ENCODE measurements at places on chromosomes 13 and 19.

- peaks cover 23% of the 10 kb centered on the region for H3K4me1 ChIP-seq
- DNase-seq, result no peak
- H3K36me3 ChIP-seq, result no peaks in the 10 kb centered on the region
These were observed 606 bp upstream of the STXBP2 start for GRCh38 chr19:7636317-7636690.

- H3K27me3 ChIP-seq, result no peaks in the 10 kb centered on the region
- no peaks in the 10 kb centered on the region for H3K4me1 ChIP-seq
- H3K4me3 ChIP-seq, result no peak overlapping the region
- DNase-seq, result no peak
- peaks cover 15% of the 10 kb centered on the region for H3K36me3 ChIP-seq
- H3K27ac ChIP-seq, result no peak overlapping the region
These were observed 14.0 kb downstream of the PLIN4 start for GRCh38 chr19:4504297-4504701.

- H3K27ac ChIP-seq, result no peak overlapping the region
- no peaks in the 10 kb centered on the region for H3K36me3 ChIP-seq
- peaks cover 18% of the 10 kb centered on the region for H3K27me3 ChIP-seq
- DNase-seq, result no peak
- no peaks in the 10 kb centered on the region for H3K4me1 ChIP-seq
- H3K4me3 ChIP-seq, result no peak overlapping the region
These were observed 6.9 kb downstream of the KCNK6 start for GRCh38 chr19:38326591-38326990.

GRCh38 chr13:40982772-40983171 lies 36.3 kb downstream of the ELF1 start:
- no peaks in the 10 kb centered on the region for H3K27me3 ChIP-seq
- no peak for DNase-seq
- H3K4me3 ChIP-seq, result no peak overlapping the region
- peaks cover 41% of the 10 kb centered on the region for H3K4me1 ChIP-seq
- H3K36me3 ChIP-seq, result peaks cover 3% of the 10 kb centered on the region

GRCh38 chr19:17206736-17207581 lies 8.2 kb upstream of the USE1 start:
- H3K27me3 ChIP-seq, result no peaks in the 10 kb centered on the region
- DNase-seq, result no peak
- no peak overlapping the region for H3K4me3 ChIP-seq
- no peak overlapping the region for H3K27ac ChIP-seq
- no peaks in the 10 kb centered on the region for H3K4me1 ChIP-seq

GRCh38 chr19:54517483-54517882 lies 14.9 kb downstream of the LAIR2 start:
- DNase-seq, result peak; percentile 52
- H3K36me3 ChIP-seq, result no peaks in the 10 kb centered on the region
- no peak overlapping the region for H3K4me3 ChIP-seq
- H3K27ac ChIP-seq, result no peak overlapping the region
- H3K4me1 ChIP-seq, result no peaks in the 10 kb centered on the region

DNA sequence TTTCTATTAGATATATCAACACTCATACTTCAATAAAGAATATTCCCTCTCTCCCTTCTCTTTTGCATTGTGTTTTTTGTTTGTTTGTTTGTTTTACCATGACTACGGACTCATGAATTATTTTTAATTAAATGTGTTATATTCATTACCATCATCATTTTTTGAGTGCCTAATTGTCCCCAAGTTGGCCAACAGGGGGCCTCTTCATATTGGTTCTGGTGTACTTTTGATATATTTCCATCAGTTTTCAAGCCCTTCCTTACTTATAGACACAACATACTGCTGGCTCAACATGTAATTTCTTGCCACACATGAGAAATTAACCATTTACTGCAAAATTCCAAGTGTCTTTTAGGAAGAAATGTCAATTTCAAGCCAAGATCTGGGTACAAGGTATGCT lies 54.5 kb upstream of the GPC6 start:
- H3K27ac ChIP-seq, result no peak overlapping the region
- H3K4me1 ChIP-seq, result no peaks in the 10 kb centered on the region
- peak; percentile 9 for DNase-seq
- H3K36me3 ChIP-seq, result no peaks in the 10 kb centered on the region

DNA sequence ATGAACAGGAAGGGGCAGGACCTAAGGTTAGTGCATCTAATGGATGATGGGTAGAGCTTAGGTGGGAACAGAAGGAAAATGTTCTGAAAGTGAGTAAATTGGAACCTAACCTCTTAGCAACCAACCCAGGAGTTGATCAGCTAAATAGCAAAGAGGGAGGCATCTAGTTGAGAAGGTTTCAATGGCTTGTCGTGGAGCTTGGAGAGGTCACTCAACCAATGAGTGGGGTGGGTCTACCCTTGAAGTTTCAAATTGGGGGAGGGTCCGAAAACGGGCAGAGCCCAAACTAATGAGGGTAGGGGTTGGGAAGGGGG lies 5.7 kb upstream of the SHKBP1 start:
- peaks cover 24% of the 10 kb centered on the region for H3K4me1 ChIP-seq
- H3K36me3 ChIP-seq, result no peaks in the 10 kb centered on the region
- no peak overlapping the region for H3K27ac ChIP-seq
- peaks cover 8% of the 10 kb centered on the region for H3K27me3 ChIP-seq
- DNase-seq, result no peak

DNA sequence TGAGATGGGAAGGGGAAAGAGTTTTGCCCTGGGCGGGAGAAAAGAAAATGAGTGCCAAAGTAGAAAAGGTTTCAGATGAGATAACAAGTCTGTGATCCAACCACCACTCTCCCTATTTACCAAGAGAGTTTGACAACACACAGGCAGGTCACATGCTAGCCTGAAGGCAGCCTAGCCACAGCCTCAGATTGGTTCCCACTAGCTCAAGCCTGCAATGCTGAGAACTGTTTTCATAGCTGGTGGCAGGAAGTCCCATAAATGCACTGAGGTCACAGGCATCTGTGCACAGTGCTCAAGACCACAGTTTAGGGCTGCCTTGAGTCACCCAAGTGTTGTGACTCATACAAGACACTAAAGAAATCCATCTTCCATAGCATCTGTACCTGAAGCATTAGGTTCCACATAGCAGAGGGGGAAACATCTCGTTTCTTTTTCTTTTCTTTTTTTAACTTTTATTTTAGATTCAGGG lies 18.5 kb upstream of the POP4 start:
- DNase-seq, result no peak
- H3K36me3 ChIP-seq, result no peaks in the 10 kb centered on the region
- no peak overlapping the region for H3K4me3 ChIP-seq
- H3K4me1 ChIP-seq, result no peaks in the 10 kb centered on the region
- no peak overlapping the region for H3K27ac ChIP-seq

- no peak overlapping the region for H3K27ac ChIP-seq
- DNase-seq, result no peak
These were observed 10.2 kb downstream of the RBM26 start for GRCh38 chr13:79395881-79396280.

- H3K27me3 ChIP-seq, result no peaks in the 10 kb centered on the region
- H3K36me3 ChIP-seq, result no peaks in the 10 kb centered on the region
- no peak overlapping the region for H3K27ac ChIP-seq
These were observed 347.4 kb downstream of the FGF9 start for GRCh38 chr13:22018076-22018835.

GRCh38 chr19:49937750-49938381 lies 8.6 kb upstream of the NUP62 start:
- no peak overlapping the region for H3K27ac ChIP-seq
- H3K4me3 ChIP-seq, result no peak overlapping the region
- peaks cover 45% of the 10 kb centered on the region for H3K4me1 ChIP-seq
- no peaks in the 10 kb centered on the region for H3K36me3 ChIP-seq
- no peaks in the 10 kb centered on the region for H3K27me3 ChIP-seq

GRCh38 chr19:32809754-32810153 lies 59.8 kb downstream of the SLC7A9 start:
- no peaks in the 10 kb centered on the region for H3K36me3 ChIP-seq
- no peak overlapping the region for H3K4me3 ChIP-seq
- H3K4me1 ChIP-seq, result peaks cover 12% of the 10 kb centered on the region

DNA sequence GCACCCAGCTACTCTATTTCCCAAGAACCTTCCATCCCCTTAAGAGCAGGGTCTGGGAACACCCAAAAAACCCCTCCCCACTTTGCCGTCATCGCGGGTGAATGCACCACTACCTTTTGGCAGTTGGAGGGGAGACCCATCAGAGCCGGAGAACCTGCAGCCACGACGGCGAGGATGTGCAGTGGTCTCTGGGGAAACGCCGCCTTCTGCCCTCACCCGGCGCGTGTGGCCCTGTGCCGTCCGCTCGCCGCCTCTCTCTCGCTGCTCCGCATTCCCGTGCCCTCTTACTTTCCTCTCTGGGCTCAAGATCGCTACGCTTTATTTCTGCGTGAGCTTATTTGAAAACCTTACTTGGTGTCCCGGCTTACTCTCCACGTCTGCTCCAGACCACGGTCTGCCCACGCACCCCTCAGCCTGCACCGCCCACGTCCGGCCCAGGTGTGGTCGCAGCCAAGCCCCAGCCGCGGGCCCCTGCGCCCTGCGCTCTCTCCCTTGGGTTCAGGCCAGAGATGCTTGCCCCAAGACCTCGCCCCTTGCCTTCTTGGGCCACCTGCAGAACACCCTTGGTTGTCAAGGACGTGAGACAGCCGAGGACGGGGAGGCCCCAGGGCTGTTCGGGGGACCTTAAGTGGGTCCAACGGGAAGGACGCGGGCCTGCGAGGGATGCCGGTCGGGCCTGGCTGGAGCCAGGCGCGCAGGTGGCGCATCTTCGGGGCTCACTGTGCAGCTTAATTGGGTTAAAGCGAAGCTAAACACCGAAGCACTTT lies 2.0 kb upstream of the MAB21L1 start:
- H3K27ac ChIP-seq, result no peak overlapping the region
- no peak overlapping the region for H3K4me3 ChIP-seq
- no peak for DNase-seq
- H3K27me3 ChIP-seq, result no peaks in the 10 kb centered on the region
- no peaks in the 10 kb centered on the region for H3K36me3 ChIP-seq

- no peaks in the 10 kb centered on the region for H3K36me3 ChIP-seq
- no peak overlapping the region for H3K4me3 ChIP-seq
- H3K27me3 ChIP-seq, result no peaks in the 10 kb centered on the region
- no peak overlapping the region for H3K27ac ChIP-seq
These were observed 77.1 kb downstream of the GNG7 start for GRCh38 chr19:2625434-2625833.

DNA sequence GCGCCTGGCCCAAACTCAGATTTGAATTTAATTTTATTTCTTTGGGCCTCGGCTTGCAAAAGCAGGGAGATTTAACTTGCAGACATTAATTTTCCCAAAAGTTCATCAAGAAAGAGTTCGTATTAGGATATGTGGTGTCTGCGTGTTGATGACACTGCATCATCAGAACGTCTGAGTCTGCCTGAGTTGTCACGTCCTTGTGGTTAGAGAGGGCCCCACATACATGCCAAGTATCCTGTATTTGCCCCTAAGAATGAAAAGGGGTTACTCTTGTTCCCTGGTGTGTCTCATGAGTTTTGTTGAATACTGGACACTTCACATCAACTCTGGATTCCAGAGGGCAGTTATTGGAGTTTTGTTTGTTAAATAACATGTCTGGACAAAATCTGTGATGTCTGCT lies 5.6 kb upstream of the TEX29 start:
- DNase-seq, result no peak
- H3K4me1 ChIP-seq, result no peaks in the 10 kb centered on the region
- no peak overlapping the region for H3K4me3 ChIP-seq
- no peak overlapping the region for H3K27ac ChIP-seq

DNA sequence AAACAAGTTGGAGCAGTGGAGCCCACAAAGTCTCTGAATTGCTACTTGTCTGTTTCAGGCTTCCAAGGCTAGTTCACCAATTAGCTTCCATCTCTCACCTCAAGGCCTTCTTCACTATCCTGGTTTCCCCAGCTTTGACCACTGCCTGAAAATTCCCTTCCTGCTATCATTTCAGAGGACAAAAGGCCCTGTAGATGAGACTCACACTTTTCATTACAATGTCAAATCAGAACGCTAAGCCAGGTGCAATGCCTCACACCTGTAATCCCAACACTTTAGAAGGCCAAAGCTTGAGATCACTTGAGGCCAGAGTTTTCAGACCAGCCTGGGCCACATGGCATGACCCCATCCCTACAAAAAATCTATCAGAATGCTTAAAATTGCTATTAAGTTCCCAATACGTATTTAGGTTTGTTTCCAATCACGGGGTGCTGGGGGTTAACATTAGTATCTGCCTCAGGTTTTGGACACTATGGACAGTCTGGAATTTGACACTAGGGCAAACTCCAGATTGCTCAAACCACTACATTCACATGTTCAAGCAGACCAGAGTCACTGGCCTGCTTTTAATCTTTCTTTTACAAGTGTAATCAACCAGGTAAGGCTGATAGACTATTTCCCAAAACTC lies 5.5 kb downstream of the TPT1 start:
- peaks cover 89% of the 10 kb centered on the region for H3K4me1 ChIP-seq
- peak overlapping the region; percentile 52 for H3K27ac ChIP-seq
- no peak overlapping the region for H3K4me3 ChIP-seq
- peaks cover 46% of the 10 kb centered on the region for H3K36me3 ChIP-seq
- no peaks in the 10 kb centered on the region for H3K27me3 ChIP-seq
- DNase-seq, result peak; percentile 65

DNA sequence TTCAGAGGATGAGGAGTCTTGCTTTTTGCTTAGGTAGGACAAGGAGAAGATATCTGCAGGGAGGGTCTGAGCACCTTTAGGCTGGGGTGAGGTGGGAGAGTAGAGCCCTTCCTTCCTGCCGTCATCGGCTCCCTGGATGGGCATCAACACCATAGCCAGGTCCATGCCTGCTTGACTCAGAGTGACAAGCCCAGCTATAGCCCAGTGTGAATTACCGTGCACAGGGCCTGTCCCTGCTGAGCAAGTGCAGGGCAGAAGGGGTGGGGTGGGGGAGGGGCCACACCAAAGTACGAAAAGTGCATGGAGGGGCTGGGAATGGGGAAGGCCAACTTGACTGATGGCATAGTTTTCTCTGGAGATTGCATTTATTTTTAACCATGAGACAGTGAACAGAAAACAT lies 30.3 kb upstream of the RNF113B start:
- DNase-seq, result no peak
- H3K36me3 ChIP-seq, result peaks cover 8% of the 10 kb centered on the region
- peaks cover 40% of the 10 kb centered on the region for H3K4me1 ChIP-seq
- no peak overlapping the region for H3K27ac ChIP-seq

GRCh38 chr13:84917252-84917878 lies 881.9 kb downstream of the SLITRK6 start:
- H3K27me3 ChIP-seq, result no peaks in the 10 kb centered on the region
- no peaks in the 10 kb centered on the region for H3K36me3 ChIP-seq
- H3K4me1 ChIP-seq, result no peaks in the 10 kb centered on the region
- DNase-seq, result peak; percentile 8
- H3K4me3 ChIP-seq, result no peak overlapping the region

- no peaks in the 10 kb centered on the region for H3K36me3 ChIP-seq
- H3K27me3 ChIP-seq, result no peaks in the 10 kb centered on the region
- peaks cover 11% of the 10 kb centered on the region for H3K4me1 ChIP-seq
- no peak overlapping the region for H3K4me3 ChIP-seq
- peak; percentile 36 for DNase-seq
- H3K27ac ChIP-seq, result no peak overlapping the region
These were observed 475.6 kb downstream of the COG6 start for GRCh38 chr13:40130871-40131636.

- H3K36me3 ChIP-seq, result no peaks in the 10 kb centered on the region
- H3K27ac ChIP-seq, result peak overlapping the region; percentile 75
- no peak for DNase-seq
- H3K4me1 ChIP-seq, result peaks cover 72% of the 10 kb centered on the region
These were observed 1.5 kb downstream of the SBNO2 start for GRCh38 chr19:1172353-1173158.

- no peaks in the 10 kb centered on the region for H3K27me3 ChIP-seq
- no peaks in the 10 kb centered on the region for H3K36me3 ChIP-seq
- no peaks in the 10 kb centered on the region for H3K4me1 ChIP-seq
- no peak overlapping the region for H3K27ac ChIP-seq
- H3K4me3 ChIP-seq, result no peak overlapping the region
These were observed 111.0 kb upstream of the KL start for GRCh38 chr13:32905063-32905863.
